ENCODE measurements at places on chromosomes 3 and 15. TPM values are rescaled to one million over a fixed set of nuclear protein-coding genes. Genes with fewer than 3 reads are reported as not detected.

Gene AEN
- 4.4 TPM for total RNA-seq

Gene NDN
- 76.3 TPM for total RNA-seq

Gene DAZL
- total RNA-seq: 0.09 TPM

Gene LOXL1
- total RNA-seq: 5.5 TPM

Gene NR2E3
- 0.54 TPM for total RNA-seq

Gene KNG1
- not detected for total RNA-seq

Gene ZIC4
- 122 TPM for total RNA-seq

Gene ADAMTS7
- total RNA-seq: 25.9 TPM

Gene C2CD4A
- total RNA-seq: 0.73 TPM

Gene NEK4
- 45.5 TPM for total RNA-seq

Gene PROS1
- total RNA-seq: 16.1 TPM

Gene RUVBL1
- total RNA-seq: 30.8 TPM

Gene EPHB3
- 9.2 TPM for total RNA-seq

Gene RTP1
- total RNA-seq: 0.27 TPM

Gene UACA
- total RNA-seq: 43.5 TPM

Gene LTF
- 0.36 TPM for total RNA-seq
